Activated naive CD4-positive, alpha-beta T cell treated with Interleukin-2 at 50 U/mL for 16 hours (primary cell): ENCODE measurements at places on chromosomes 16 and 17.

DNA sequence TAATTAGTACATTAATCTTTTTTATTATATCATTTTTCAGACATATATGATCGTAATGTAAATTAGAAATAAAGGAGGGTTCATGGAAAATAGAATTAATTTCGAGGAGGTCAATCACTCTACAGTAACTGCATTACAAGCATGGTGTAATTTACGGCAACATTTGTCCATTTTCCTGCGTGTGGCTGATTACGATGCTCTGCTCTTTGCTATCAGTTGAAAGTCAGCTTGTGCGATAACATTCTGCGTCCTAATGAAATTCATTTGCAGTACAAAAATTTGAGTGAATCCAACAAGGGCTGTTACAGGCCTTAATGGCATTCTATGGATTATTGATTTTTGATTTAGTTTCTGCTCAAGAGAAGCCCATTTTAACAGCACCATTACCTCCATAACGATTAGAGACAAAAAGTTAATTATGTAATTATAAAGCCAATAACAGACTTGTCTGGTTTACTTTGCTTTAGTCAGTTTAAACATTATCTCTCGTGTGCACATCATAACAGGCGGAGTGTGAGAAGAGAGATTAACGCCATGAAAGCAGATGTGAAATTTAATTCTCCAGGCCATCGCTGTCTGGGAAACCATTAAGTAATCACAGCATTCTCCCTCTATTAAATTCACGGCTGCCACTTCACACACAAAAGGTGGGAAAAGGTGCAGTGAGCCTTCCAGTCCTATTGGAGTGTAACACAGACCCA lies 256.4 kb upstream of the IRX3 start:
- no peak for DNase-seq

DNA sequence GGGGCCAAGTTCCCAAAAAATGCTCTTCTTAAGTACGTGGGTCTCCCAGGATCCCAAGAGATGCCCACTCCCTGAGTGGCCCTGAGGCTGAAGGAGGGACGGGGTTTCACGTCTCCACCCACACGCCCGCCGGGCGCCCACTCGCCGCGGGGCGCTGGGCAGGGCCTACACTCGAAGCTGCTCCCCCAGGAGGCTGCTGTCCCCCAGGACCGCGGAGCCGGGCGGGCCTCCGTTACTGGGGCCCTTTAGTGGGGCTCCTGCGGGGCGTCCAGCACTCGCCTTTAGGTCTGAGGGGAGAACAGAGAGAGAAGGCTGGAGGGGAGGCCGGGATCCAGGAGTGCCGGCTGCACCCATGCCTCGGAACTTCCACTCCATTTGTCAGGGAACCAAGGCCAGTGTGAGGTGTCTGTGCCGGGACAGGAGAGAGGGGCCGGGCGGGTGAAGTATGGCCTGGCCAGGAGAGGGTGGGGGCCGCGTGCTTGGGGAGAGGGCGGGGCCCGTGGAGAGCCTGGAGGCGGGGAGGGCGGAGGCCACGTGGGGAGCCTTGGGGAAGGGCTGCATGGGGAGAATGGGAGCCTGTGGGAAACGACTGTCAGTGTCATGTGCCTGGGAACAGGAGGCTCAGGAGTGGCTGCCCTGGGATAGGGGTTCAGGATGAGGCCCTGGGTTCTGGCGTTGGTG lies 18.8 kb downstream of the NUBP1 start:
- no peak for DNase-seq

DNA sequence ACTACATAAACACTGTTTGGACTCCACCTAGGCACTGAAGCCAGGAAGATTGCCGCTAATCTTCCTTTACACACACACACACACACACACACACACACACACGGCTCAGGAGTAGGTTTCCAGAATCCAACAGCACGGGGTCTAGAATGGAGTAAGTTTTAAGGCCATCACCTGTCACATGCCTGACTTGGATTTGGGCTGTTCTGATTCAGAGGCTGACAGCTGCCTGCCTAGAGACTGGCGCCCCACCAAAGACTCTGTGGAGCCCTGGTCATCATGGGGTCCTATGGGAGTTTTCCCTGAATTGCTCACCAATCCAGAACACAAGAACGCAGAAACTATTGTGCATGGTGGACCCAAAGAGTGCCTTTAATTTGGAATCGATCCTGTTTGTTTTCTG lies 10.9 kb downstream of the CDRT4 start:
- no peak for DNase-seq

- DNase-seq = no peak
These were observed 1.0 kb downstream of the AMZ2 start for GRCh38 chr17:68248891-68249290.
